Activated gamma-delta T cell treated with anti-CD3 and anti-CD28 coated beads, Interleukin-2, amount 50 U/mL, for 16 hours (primary cell): ENCODE measurements at places on chromosomes 7 and 10.

DNA sequence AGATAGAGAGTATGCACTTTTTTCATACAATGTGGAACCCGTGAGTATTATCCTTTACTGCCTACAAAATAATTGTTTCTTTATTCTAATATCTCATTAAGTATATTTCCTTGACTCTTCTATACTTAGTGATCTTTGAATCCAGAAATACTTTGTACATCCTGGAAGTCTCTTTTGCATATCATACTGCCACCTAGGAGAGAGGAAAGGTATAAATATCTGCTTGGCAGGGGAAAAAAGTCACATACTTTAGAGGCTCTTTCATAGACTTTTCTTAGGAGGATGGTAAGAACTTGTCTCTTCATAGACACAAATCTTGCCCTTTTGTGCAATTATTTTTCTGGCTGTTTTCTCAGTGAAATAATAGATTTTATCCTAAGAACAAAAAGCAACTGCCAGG lies 436.0 kb downstream of the PAXIP1 start:
- no peak for DNase-seq

DNA sequence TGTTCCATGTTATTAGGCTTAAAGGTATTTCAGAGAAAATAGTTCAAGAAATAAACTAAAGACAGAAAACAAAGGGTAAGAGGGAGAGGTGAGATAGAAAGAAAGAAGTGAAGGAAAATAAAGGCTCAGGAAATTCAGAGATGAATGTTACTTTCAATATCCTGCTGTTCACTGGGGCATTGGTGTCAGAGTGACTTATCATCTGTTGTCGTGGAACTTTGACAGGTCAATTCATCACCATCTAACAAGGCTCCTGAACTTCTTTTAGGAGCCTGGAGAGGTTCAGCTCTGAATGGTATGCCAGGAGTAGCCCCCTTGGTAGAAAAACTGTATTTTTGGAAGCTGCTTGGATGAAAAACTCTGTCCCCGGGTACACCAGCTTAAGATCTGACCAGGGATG lies 100.1 kb downstream of the KLF6 start:
- no peak for DNase-seq

DNA sequence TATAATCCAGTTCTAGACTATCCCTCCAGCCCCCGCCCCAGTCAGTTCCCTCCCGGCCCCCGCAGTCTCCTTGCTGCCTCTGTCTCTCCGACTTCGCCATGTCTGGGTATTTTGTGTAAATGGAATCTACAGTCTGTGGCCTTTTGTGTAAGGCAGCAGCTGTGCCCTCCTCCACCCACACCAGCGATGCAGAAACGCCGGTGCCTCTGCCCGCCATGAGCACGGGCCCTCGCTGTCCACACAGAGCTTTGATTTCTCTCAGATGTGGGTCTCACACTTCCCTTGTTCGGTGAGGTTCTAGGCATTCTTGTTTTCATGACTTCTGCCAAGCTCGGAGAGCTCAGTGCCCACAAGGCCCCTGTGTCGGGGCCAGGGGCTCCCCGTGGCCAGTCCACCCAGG lies 37.8 kb downstream of the NKX6-2 start:
- DNase-seq: no peak

DNA sequence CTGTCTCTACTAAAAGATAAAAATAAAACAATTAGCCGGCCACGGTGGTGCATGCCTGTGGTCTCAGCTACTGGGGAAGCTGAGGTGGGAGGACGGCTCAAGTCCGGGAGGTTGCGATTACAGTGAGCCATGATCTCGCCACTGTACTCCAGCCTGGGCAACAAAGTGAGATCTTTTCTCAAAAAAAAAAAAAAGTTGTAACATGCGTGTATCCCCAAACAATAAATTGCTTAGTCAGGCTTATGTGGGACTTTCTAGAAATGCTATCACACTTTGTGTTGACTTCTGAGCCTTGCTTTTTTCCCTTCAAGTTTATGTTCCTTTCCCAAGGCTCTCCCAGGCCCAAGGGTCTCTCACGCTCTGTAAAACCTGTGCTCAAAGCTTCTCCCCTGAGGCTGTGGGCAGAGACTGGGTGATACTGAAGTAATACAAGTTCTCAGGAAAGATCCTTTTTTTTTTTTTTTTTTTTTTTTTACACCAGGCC lies 88.0 kb upstream of the TNS3 start:
- DNase-seq: no peak

DNA sequence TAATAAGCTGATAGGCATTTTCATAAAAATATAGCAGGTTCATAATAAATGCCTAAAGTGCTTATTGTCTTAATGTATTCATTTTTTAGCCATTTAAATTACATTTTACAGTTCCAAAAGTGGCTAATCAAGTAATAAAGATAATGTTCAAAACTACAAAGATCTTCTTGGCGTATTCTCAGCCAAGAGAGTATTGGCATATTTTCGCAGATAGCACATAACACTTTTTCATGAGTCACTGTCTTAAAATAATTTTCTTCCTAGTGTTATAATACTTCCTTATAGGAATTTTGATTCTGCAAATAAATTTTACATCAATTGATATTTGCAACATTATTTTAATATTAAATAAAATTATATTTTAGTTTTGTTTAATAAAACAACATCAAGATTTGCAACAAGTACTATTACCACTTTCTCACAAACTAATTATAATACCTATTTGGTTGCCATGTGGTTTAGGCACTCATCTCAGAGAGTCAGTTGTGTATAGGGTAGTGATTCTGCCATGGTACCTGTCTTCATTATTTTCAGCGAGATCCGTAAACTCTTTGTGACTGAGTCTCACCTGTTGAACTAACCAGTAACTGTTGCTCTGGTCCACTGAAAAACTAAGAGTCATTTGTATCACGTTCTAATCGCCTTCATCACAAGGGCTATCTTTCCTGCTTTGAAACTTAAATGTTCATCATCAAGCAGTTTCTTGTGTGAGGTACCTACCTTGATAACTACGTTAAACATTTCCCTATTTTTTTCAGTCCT lies 152.5 kb upstream of the AKR1E2 start:
- DNase-seq: no peak

- no peak for DNase-seq
Observed at GRCh38 chr7:80278737-80279136, 144.1 kb downstream of the GNAI1 start.

- no peak for DNase-seq
Observed at GRCh38 chr7:106480161-106480579, 180.8 kb downstream of the CCDC71L start.

DNA sequence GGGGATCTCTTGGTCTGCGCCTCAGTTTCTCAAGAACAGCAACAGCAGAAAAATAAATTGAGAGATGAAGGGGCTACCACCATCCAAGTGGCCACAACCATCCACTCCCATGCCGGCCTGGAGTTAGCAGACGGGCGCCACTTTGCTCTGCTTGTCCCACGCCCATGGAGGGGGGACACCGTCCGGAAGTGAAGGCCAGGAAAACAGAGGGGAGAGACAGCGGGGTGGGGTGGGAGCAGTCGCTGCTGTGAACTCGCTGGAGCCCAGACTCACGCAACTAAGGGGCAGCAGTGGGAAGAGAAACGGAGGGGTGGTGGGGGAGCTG lies 135.4 kb downstream of the KIF20B start:
- no peak for DNase-seq

GRCh38 chr10:100020142-100020885 lies 10.6 kb upstream of the DNMBP start:
- no peak for DNase-seq

DNA sequence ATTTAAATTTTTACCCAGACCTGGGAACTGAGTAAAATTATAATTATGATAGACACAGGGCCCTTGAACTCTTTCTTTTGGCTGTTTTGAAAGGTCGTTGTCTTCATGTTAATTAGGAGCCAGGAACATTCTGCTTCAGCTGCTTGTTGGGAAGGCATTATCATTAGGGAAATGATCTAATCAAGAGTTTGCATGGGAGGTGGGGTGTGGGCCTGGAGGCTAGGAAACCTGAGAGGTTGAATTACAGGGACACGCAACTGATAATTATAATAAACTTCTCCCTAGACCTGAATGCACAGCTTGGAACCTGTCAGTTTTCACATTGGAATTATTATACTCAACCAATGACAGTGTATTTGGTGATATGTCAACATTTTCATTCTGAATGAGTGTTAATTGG lies 237.7 kb downstream of the CACNB2 start:
- DNase-seq: no peak
